Fibroblast of skin of left quadriceps (primary cell): ENCODE measurements at places on chromosomes 11 and 22.

DNA sequence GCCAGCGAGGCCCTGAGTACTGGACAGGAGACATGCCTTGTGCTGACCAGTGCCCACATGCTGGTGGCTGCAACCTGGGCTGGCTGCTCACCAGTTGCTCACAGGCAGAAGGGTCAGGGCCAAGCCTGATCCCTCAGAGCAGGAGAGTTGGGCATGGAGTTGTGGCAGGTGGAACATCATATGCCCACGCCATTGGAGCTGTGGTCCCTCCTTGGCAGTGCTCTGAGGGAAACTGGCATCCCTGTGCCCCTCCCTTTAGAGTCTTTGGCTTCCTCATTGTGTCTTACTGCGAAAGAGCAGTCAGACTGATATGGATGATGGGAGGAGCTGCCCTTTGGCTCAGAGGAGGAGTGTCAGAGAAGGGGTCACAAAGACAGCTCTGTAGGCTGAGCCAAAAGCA is 3.1 kb upstream of the MYEOV start:
- no peak for DNase-seq

GRCh38 chr11:59614277-59615119 is 1.1 kb downstream of the OSBP start:
- DNase-seq, result no peak

DNA sequence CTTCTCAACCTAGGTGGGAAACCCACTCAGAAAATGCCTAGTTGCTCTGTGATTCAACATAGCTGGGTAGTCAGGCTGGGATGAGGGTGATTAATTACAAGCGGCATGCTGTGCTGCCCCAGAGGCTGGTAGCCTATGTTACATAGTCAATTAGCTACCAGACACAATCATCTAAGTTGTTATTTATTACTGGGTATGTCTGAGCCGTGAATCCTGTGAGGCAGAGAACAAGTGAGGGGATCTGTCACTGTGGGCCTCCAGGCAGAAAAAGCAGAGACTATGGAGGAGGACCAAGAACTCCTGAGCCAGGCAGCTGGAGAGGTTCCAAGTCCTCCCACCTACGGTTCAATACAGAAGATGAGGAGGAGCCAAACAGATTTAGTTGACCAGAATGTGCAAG is 186.6 kb upstream of the BDNF start:
- DNase-seq, result no peak

DNA sequence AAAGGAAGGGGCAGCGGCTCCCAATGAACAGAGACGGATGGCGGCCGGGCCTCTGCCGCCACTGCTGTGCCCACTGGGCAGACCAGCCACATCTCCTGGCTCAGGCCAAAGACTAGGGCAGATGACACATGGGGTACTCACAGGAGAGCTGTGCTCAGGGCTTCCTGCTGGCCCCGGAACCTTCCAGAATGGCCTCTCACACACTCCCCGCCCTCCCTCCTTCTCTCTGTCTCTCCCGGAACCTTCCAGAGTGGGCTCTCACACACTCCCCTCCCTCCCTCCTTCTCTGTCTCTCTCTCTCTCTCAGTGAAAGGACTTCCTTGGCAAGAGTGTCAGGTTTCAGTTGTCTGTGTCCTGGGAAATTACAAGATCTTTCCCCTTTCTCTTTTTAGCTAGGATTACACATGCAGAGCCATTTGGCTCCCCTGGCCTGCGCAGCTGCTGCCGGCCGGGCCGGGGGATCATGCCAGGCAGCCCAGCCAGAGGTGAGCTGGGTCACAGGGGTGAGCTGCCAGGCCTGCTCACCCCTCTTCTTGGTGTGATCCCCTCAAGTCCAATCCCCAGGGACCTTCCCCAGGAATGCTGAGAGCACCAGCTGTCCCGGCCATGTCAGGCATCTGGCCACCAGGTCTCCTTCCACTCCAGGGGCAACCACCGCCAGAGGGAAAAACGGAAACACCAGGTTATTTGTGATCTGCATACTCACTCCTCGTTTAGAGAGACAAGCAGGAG is 45.3 kb upstream of the ADA2 start:
- DNase-seq, result peak; percentile 11

DNA sequence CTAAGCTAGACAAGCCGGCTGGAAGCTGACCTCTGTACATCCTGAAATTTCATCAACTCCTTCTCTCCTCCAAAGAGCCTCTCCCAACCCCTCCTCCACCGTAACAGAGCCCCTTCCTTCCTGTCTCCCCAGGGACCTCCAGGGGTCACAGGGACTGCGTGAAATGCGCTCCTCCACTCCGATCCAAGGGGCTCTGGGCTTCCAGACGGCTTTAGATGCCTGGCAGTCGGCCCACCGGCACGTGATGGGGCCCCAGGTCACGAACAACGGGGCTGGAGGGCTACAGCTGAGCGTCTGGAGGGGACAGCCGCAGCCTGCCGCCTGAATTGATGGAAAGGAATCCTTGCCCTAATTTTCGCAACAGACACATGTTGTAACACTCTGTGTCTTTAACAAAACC is 264.1 kb downstream of the MN1 start:
- DNase-seq, result no peak

- DNase-seq, result peak; percentile 30
Measured at GRCh38 chr11:116109228-116109627, 605.0 kb upstream of the CADM1 start.

DNA sequence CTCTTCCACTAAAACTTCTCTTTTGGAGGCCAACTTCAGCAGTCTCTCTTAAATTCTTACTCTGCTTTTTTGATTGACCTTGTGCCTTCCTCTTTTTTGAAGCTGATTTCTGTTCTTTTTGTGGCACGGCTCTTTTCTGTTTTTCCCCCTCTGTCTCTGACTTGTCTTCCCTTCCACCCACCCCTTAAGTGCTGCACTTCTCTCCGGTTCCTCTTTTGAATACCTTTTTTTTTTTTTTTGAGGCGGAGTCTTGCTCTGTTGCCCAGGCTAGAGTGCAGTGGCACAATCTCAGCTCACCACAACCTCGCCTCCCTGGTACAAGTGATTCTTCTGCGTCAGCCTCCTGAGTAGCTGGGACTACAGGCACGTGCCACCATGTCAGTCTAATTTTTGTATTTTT is 211.9 kb downstream of the BLID start:
- no peak for DNase-seq
